Effector memory CD4-positive, alpha-beta T cell (primary cell): ENCODE measurements at places on chromosomes 4 and X.

- no peak overlapping the region for H3K27ac ChIP-seq
- no peaks in the 10 kb centered on the region for H3K27me3 ChIP-seq
- no peak for DNase-seq
- no peaks in the 10 kb centered on the region for H3K4me1 ChIP-seq
Observed at GRCh38 chrX:153153516-153153915, 25.6 kb upstream of the MAGEA1 start.

DNA sequence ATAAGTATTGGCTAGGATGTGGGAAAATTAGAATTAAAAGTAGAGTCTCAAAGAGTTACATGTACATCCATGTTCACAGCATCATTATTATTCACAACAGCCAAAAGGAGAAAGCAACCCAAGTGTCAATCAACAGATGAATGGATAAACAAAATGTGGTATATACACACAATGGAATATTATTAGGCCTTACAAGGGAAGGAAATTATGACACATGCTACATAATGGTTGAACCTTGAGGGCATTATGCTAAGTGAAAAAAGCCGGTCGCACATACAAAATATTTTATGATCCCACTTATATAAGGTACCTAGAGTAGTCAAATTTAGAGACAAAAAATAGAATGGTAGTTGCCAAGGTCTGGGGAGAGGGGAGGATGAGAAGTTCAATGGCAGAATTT lies 80.1 kb downstream of the HUWE1 start:
- DNase-seq, result no peak
- H3K27me3 ChIP-seq, result no peaks in the 10 kb centered on the region
- H3K27ac ChIP-seq, result no peak overlapping the region
- H3K4me1 ChIP-seq, result no peaks in the 10 kb centered on the region
- no peak overlapping the region for H3K4me3 ChIP-seq

DNA sequence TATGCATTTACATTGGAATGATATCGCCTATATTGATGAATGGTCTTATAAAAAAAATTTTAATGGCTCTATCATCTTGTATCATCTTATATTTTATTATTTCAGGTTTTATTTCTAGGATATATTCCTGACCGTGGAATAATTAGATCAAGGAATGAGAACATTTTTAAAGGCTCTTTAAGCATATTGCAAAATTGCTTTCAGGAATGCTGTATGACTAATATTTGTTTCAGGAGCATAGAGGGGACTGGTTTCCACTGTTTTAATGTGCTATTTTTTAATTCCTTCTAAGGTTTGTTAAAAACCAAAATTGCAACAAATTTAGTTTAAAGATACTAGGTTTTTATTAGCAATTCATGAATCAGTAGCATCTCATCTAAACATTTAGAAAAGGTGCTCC lies 120.2 kb downstream of the BMPR1B start:
- no peak overlapping the region for H3K27ac ChIP-seq
- no peaks in the 10 kb centered on the region for H3K4me1 ChIP-seq
- no peaks in the 10 kb centered on the region for H3K36me3 ChIP-seq
- no peak overlapping the region for H3K4me3 ChIP-seq
- DNase-seq, result no peak

DNA sequence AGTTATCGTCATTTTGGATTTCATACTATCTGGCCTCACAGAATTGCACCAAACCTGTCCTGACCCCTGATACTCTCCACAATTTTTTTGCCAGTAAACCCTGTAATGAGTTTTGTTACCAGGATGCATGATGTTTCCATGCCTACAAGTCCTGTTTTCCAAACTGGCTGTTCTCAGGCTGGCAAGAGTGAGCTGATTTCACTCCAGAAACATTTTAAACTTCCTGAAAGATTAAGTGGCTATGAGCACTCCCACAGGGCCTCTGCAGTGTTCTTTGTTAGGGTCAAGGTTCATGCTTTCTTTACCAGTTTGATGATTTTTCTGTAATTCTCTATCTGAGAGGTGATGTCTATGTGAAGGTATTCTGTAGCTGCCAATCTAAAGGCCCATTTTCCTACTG lies 31.7 kb upstream of the PDLIM3 start:
- H3K27me3 ChIP-seq, result peaks cover 3% of the 10 kb centered on the region
- H3K27ac ChIP-seq, result no peak overlapping the region
- no peak for DNase-seq
- no peaks in the 10 kb centered on the region for H3K36me3 ChIP-seq
- H3K4me1 ChIP-seq, result no peaks in the 10 kb centered on the region
- H3K4me3 ChIP-seq, result no peak overlapping the region

- no peaks in the 10 kb centered on the region for H3K36me3 ChIP-seq
- no peaks in the 10 kb centered on the region for H3K4me1 ChIP-seq
- no peak overlapping the region for H3K27ac ChIP-seq
- H3K27me3 ChIP-seq, result no peaks in the 10 kb centered on the region
- H3K4me3 ChIP-seq, result no peak overlapping the region
Observed at GRCh38 chr4:182578402-182578801, 335.2 kb downstream of the TENM3 start.

DNA sequence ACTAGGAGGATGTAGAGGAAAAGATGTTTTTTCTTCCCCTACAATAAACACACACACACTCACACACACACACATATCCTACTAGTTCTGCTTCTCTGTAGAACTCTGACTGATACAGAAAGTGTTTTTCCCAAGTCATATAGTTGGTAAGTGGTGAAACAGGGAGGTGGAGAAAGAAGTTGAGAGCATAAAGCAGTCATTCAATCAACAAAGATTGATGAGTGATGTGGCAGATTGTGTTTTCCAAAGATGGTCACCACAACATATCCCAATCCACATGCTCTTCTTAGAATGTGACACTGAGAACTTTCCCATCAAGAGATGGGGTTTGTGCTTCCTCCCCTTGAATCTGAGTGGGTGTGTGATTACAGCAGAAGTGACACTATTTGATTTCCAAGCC lies 123.4 kb upstream of the ATP6AP2 start:
- no peaks in the 10 kb centered on the region for H3K4me1 ChIP-seq
- no peaks in the 10 kb centered on the region for H3K27me3 ChIP-seq
- no peak overlapping the region for H3K4me3 ChIP-seq
- DNase-seq, result no peak
- no peaks in the 10 kb centered on the region for H3K36me3 ChIP-seq
- H3K27ac ChIP-seq, result no peak overlapping the region

DNA sequence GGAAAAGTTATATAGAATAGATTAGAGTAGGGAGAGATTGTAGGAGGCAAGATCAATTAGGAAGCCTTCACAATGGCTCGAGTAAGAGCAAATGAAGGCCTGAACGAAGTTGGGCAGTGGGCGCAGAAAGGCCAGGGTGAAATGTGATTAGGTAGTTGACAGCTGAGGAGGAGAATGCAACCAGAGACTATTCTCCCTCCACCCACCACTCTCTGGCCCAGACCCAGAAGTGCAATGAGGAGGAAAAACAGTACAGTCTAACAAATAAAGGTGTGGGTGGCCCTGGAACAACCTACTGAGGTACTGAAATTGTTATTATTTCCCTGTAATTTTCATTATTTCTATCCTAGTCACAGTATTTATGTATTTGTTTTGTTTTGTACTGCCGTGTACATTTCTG lies 176.7 kb downstream of the SLC39A8 start:
- no peak overlapping the region for H3K27ac ChIP-seq
- no peaks in the 10 kb centered on the region for H3K27me3 ChIP-seq
- no peak for DNase-seq
- H3K4me3 ChIP-seq, result no peak overlapping the region
- no peaks in the 10 kb centered on the region for H3K36me3 ChIP-seq

GRCh38 chr4:79676705-79677104 lies 268.7 kb upstream of the GK2 start:
- no peak overlapping the region for H3K4me3 ChIP-seq
- no peaks in the 10 kb centered on the region for H3K36me3 ChIP-seq
- no peak for DNase-seq
- no peaks in the 10 kb centered on the region for H3K4me1 ChIP-seq
- H3K27me3 ChIP-seq, result no peaks in the 10 kb centered on the region
- H3K27ac ChIP-seq, result no peak overlapping the region

- no peak for DNase-seq
- no peaks in the 10 kb centered on the region for H3K27me3 ChIP-seq
- no peak overlapping the region for H3K27ac ChIP-seq
- no peak overlapping the region for H3K4me3 ChIP-seq
- H3K4me1 ChIP-seq, result no peaks in the 10 kb centered on the region
Observed at GRCh38 chr4:65798498-65799127, 128.3 kb upstream of the EPHA5 start.

DNA sequence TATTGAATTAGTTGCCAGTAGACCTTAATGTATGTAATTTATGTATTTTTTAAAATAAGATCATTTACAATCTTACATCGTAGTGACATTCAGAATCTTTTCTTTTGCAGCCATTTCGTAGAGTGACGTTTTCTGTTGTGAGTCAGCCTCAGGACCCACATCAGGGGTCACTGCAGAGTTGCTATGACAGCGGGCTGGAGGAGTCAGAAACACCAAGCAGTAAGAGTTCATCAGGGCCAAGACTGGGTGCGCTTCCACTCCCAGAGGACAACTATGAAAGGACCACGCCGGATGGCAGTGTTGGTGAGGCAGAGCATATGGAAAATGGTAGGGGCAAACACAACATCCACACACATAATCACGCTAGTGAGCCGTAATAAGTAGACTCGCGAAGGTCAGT lies 199.9 kb downstream of the PCDH7 start:
- no peak for DNase-seq
- H3K4me1 ChIP-seq, result no peaks in the 10 kb centered on the region
- H3K27me3 ChIP-seq, result no peaks in the 10 kb centered on the region
- H3K4me3 ChIP-seq, result no peak overlapping the region
- H3K27ac ChIP-seq, result no peak overlapping the region

DNA sequence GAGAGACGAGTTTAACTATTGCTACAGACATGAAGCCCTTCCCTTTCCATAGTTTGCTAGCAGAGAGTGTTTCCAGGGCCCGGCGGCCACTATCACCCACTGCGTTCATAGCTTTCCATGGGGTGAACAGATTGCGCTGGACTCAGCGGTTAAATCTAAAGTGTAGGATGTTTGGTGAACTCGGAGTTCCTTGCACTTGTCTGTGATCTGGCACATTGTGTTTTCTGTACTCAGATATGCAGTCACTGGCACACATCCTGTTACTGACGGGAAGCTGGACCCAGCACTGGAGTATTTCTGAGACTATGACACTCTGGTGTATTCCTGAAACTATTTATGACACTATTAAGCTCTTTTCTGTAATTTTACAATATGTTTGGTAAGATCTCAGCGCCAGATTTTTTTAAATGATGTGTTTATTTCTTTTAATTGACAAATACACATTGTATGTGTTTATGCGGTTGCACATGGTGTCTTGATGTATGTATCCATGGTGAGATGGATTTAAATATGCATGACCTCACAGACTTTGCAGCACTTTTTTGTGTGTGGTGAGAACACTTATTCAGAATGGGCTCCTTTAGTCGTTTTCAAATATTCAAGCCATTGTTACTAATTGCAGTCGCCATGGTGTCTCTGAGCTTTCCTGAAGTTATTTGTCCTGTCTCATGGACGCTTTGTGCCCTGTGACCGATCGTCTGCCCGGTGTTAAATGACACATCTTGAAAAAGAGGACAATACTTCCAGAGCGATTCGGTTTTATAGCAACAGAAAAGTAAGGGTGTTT lies 14.1 kb downstream of the CD99 start:
- H3K36me3 ChIP-seq, result no peaks in the 10 kb centered on the region
- H3K27me3 ChIP-seq, result no peaks in the 10 kb centered on the region
- no peak overlapping the region for H3K4me3 ChIP-seq
- peaks cover 67% of the 10 kb centered on the region for H3K4me1 ChIP-seq
- DNase-seq, result no peak

DNA sequence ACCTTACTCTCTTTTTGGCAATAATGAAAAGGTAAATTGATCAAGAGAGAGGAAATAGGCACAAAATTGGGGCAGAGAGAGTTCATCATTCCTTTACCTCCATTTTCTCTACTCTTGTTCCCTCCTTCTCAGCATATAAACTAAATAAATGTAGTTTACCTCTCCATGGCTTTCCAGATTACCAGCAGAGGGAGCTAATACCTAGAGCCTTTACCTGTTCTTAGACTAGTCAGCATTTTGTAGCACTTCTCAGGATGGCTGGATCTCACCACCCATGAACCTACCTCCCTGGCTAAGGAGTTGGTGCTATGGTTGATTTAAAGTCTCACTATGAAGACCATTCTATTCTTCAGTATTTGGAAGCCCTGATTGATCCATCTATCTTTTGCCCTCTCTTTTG lies 15.7 kb downstream of the OFD1 start:
- peaks cover 19% of the 10 kb centered on the region for H3K36me3 ChIP-seq
- H3K27me3 ChIP-seq, result no peaks in the 10 kb centered on the region
- no peak overlapping the region for H3K4me3 ChIP-seq

GRCh38 chrX:85136409-85136808 lies 107.2 kb downstream of the SATL1 start:
- no peaks in the 10 kb centered on the region for H3K4me1 ChIP-seq
- DNase-seq, result no peak
- no peaks in the 10 kb centered on the region for H3K27me3 ChIP-seq

- H3K36me3 ChIP-seq, result no peaks in the 10 kb centered on the region
- H3K4me3 ChIP-seq, result no peak overlapping the region
- no peak overlapping the region for H3K27ac ChIP-seq
- no peak for DNase-seq
- no peaks in the 10 kb centered on the region for H3K4me1 ChIP-seq
- H3K27me3 ChIP-seq, result no peaks in the 10 kb centered on the region
Observed at GRCh38 chr4:21986307-21986706, 37.7 kb upstream of the KCNIP4 start.

DNA sequence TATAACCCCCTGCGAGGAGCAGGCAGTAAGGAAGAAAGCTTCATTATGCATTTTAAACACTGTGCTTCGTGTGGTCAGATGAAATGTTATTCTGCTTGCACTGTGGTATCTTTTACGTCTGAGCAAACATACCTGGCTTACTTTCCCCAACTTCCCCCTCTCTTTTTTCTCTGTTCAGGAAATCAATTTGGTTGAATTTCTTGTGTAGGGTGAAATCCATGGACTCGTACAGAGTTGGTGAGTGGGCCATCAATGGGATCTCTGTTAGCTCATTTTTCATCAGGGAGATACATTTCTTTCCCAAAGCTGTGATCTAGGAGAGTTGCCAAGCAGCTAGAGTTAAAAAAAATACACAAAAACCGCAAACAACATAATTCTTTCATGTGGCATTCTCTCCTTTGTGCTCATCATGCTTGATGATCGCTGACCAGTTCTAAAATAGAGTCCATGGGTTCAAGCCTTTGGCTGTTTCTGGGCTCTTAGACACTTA lies 98.5 kb downstream of the FRAS1 start:
- no peaks in the 10 kb centered on the region for H3K36me3 ChIP-seq
- no peak for DNase-seq
- H3K27ac ChIP-seq, result no peak overlapping the region
- no peaks in the 10 kb centered on the region for H3K27me3 ChIP-seq

GRCh38 chr4:38531141-38531727 lies 132.8 kb upstream of the KLF3 start:
- no peak for DNase-seq
- no peak overlapping the region for H3K4me3 ChIP-seq
- peaks cover 16% of the 10 kb centered on the region for H3K4me1 ChIP-seq

DNA sequence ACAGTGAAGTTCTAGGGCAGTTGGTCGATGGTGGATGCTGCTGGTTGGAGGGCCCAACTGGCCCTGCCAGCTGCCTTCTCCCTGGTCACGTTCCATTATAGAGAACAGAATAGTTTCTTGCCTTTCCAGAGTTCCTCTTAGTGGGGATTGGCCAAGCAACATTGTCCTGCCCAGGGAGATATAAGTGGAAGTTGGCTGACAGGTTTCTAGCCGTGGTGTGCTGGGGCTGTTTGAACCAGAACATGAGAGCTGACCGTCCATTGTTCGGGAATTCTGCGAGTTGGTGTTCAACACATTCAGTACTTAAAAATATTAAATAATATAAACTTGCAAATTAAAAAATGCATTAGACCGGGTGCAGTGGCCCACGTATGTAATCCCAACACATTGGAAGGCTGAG lies 3.5 kb upstream of the AFAP1 start:
- no peak overlapping the region for H3K27ac ChIP-seq
- H3K4me1 ChIP-seq, result peaks cover 10% of the 10 kb centered on the region
- H3K4me3 ChIP-seq, result no peak overlapping the region
- no peaks in the 10 kb centered on the region for H3K27me3 ChIP-seq
